ENCODE measurements at places on chromosomes 4 and X.

- no peak for DNase-seq
Measured at GRCh38 chr4:168150420-168151050, 58.2 kb downstream of the ANXA10 start.

- no peak for DNase-seq
Measured at GRCh38 chr4:78601013-78601412, 49.4 kb downstream of the ANXA3 start.

DNA sequence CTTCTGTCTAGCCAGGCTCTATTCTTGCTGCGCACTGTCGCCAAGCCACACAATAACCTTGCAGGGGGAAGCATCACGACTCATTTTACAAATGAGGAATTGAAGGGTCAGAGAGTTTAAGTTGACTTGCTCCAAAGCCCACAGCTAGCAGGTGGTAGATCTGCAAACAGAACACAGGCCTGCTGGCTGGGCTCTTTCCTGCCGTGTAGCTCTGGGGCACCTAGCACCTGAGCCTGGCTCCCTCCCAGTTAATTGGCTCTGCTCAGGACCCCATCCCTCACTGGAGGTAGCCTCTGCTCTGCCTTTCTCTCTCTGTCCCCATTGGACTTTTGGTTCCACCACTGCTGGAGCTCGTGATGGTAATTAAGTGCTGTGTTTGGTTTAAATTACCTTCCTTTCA, 98.5 kb downstream of the NSUN7 start:
- no peak for DNase-seq

GRCh38 chr4:7713757-7714156, 225.9 kb downstream of the AFAP1 start:
- DNase-seq: no peak

GRCh38 chrX:132025041-132025440, 1.9 kb downstream of the STK26 start:
- DNase-seq: no peak

DNA sequence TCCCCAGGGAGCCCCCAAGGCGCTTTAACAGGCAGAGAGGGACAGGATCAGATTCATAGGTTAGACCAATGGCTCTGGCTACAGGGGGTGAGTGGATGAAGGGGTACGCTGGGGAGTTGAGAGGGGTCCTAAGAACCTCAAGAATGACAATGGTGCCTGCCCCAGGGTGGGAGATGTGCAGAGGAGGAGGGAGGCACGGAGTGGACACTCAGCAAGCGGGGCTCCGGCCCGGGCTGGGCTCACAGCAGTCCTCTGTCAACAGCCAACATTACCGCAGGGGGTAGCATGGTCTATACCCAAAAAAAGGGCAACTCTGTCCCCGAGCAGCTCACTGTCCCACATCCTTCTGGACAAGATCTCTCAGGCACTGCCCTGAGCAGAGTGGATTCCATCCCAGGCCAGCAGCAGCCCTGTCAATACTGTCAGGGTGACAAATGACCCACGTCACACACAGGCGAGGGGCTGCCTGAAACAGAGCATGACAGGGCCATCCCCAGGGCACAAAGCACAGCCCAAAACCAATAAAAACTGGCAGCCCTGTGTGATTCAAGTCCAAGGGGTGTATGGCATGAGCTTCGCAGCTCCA, 47.7 kb upstream of the PPP2R2C start:
- DNase-seq: no peak

DNA sequence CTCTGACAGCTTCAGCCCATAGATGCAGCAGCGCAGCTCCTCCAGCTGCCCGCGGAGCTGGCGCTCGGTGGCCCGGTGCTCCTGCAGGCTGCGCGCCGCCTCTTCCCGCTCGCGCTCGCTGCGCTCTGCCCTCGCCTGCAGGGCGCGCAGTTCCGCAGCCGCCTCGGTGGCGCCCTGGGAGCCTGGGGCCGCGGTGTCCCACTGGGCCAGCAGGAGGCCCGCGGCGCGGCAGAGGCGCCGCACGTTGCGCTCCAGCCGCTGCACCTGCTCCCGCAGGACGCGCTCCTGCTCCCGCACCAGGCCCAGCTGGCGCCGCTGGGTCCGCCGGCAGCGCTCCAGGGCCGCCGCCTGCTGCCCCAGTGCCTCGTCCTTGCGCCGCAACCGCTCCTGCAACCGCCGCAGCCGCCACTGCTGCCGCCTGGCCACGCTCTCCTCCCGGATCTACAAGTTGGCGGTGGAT, 10.1 kb downstream of the C4orf50 start:
- DNase-seq: no peak

GRCh38 chr4:156255230-156256007, 301.8 kb upstream of the CTSO start:
- no peak for DNase-seq

GRCh38 chrX:3268829-3269228, 77.6 kb downstream of the MXRA5 start:
- DNase-seq: no peak

DNA sequence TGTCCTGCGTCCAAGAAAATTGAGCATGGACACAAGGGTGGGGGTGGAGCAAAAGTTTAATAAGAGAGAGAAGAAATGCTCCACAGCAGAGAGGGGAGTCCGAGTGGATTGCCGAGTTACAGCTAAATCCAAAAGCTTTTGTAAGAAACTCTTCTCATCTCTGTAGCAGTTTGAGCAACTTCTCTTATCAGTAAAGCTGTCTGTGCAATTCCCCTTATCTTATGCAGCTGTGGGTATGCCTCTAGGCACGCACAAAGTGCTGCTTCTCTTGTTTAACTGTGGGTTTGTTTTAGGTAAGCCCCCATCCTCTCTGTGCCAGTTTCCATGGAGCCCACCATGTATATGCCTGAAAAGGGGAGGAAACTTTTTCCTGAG, 44.8 kb downstream of the HMGB2 start:
- no peak for DNase-seq

DNA sequence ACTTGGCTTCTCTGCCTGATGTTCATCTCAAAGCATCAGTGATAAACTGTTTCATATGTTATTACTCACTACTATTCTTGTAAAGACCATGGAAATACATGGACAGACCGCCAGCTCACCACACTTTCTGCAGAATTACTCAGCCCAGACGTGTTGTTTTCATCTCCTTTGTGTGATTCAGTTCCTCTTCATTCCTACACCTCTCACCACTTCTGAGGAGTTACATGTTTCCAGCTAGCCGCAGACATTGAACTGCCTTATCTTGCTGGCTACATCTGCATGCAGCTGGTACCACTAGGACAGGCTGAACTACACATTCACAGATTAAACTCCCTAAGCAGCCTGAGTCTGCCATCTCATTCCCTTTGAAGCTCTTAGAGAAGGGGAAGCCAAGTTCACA, 443.2 kb upstream of the FGF16 start:
- no peak for DNase-seq

- no peak for DNase-seq
Measured at GRCh38 chr4:156786713-156787112, 184.9 kb downstream of the PDGFC start.

GRCh38 chr4:121791481-121791880, 9.6 kb upstream of the EXOSC9 start:
- no peak for DNase-seq

- DNase-seq: no peak
Measured at GRCh38 chr4:85474356-85474755, 594 bp upstream of the ARHGAP24 start.

DNA sequence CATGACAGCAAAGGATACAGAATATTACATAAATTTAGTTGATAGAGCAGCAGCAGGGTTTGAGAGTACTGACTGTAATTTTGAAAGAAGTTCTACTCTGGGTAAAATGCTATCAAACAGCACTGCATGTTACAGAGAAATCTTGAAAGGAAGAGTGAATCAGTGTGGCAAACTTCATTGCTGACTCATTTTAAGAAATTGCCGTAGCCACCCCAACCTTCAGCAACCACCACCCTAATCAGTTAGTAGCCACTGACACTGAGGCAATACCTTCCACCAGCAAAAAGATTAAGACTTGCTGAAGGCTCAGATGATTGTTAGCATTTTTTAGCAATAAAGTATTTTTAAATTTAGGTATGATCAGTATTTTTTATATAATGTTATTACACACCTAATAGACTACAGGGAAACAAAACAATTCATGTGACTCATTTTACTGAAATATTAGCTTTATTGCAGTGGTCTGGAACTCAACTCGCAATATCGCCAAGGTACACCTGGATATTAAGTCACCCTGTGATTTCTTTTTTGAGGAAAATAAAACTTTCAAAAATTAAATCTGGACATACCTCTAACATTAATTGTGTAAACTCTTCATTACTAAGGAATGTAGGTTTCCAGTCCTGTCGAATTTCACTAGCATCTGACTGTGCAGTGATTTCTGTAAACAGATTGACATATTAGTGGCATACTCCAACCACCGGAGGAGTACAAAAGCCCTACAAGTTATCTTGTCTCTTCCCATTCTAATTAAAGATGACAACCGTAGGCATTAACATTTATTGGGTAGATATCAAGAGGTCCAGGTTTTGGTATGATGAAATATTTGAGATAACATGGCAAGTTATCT, 71.1 kb downstream of the CLOCK start:
- no peak for DNase-seq

GRCh38 chr4:47462799-47463234, 685 bp downstream of the COMMD8 start:
- DNase-seq: no peak

GRCh38 chrX:112687189-112687691, 7.5 kb upstream of the LHFPL1 start:
- DNase-seq: no peak

DNA sequence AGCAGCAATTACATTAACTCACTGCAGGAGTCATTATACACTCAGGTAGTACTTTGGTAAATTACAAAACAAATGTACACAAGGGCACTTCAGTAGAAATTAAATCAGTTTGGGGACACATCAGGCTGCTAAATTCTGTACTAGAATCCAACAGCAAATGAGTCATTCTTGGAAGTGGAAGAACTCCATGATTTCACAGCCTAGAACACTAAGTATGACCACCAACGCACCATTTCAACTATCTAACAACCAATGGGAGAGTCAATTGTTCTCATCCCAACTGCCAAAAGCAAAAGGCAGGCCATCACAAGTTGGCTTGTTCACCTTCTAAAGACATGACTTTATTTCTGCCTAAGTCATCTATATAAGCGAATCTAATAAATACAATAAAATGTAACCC, 26.6 kb downstream of the PPM1K start:
- no peak for DNase-seq

- no peak for DNase-seq
Measured at GRCh38 chrX:123673813-123674212, 59.0 kb downstream of the THOC2 start.

DNA sequence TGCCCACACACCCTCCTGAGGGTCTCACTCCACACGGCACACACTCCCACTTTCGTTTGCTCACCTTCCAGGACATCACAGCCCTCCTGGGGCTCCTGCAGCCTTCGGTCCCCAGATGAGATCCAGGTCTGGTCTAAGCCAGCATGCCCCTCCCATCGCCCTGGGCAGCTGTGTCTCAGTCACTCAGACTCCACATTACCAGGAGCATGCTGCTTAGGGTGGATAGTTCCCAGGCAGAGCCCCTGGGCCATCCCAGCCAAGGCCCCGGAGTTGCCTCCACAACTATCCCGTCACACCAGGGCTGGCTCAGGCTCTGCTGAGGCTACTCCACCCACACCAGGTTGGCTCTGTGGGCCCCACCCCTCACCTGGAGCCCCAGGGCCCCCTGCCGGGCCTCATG, 50.4 kb upstream of the PSAPL1 start:
- DNase-seq: no peak

DNA sequence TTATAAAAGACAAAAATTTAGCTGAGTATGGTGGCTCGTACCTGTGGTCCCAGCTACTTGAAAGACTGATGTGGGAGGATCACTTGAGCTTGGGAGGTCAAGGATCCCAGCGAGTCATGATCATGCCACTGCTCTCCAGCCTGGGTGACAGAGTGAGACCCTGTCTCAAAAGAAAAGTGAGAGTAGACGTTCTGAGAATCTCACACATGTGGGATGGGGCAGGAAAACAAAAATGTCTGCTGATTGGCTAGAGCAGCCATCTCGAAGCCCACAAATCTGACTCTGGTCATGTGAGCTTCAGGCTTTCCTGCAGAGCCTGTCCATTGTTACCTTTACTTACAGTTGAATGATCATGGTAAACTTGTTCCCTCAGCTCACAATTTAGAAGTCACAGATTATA, 23.1 kb upstream of the SLC9A7 start:
- DNase-seq: no peak

GRCh38 chrX:17521871-17522693, 147.1 kb downstream of the NHS start:
- DNase-seq: no peak

GRCh38 chrX:152343306-152343705, 107.8 kb downstream of the GABRA3 start:
- DNase-seq: no peak

DNA sequence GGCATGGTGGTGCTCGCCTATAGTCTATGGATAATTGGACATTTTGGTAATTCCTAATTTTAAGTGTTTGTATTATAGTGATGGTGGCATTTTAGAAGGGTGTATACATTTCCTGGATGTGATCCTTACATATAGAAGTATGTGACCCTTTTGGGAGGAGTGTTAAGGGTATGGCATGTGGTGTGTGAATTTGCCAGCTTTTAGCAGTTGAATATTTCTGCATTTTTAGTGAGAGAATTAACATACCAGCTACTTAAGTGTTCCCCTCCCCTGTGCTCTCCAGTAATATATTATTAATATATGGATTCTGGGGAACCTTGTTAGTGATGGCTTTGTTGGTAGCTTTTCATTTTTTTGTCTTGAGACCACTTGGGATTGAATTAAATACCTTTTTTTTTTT, 55.3 kb downstream of the STAG2 start:
- no peak for DNase-seq

DNA sequence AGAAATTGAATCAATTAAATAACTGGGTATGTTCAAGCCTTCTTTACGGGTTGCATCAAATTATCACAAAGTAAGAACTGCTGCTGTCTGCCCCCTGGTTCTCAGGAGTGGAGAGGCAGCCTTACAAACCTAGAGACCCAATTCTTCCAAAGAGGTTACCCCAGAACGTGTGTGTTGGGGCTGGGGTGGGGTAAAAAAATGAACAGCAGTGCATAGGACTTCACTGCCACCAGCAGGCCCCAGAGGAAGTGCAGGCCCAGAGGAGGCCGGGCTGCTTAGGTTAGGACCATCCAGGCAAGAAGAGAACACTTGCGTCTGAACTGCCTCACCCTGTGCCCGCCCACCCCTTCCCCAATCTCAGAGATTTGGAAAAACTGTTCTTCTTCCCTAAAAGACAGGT, 1.5 kb upstream of the NWD2 start:
- DNase-seq: peak; percentile 23

Measured in iPS DF 19.7 (cell line).